NCI-H446 (cell line): ENCODE measurements at places on chromosomes 12 and 14.

DNA sequence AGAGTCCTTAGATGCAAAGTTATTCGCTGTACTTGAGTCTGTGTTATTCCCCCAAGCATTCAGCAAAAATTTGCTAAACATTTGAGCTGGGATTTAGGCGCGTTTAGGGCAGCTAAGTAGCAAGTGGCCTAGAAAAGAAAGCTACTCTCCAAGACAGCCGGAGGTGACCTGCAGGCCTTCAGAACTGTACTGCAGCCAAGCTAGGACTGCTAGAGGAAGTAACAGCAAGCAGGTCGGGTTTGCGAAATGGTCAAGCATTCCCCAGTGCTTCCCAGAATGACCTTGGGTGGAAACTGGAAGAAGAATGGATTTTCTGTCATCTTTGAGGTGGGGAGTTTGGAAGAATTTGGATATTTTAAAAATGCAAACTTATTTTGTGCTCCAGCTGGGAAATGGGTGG is 287.5 kb downstream of the FOXN3 start:
- no peak for DNase-seq

DNA sequence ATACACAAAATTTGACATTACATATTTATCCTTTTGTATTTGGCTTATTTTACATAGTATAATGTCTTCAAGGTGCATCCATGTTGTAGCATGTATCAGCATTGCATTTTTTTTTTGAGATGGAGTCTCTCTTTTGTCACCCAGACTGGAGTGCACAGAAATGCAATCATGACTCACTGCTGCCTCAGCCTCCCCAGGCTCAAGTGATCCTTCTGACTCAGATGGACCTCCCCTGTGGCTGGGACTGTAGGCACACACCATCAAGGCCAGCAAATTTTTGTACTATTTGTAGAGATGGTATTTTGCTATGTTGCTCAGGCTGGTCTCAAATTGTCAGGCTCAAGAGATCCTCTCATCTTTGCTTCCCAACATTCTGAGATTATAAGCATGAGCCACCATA is 214.4 kb upstream of the ALG10B start:
- DNase-seq, result no peak

- no peak for DNase-seq
These were observed 48.7 kb downstream of the CCDC60 start for GRCh38 chr12:119383206-119383605.

DNA sequence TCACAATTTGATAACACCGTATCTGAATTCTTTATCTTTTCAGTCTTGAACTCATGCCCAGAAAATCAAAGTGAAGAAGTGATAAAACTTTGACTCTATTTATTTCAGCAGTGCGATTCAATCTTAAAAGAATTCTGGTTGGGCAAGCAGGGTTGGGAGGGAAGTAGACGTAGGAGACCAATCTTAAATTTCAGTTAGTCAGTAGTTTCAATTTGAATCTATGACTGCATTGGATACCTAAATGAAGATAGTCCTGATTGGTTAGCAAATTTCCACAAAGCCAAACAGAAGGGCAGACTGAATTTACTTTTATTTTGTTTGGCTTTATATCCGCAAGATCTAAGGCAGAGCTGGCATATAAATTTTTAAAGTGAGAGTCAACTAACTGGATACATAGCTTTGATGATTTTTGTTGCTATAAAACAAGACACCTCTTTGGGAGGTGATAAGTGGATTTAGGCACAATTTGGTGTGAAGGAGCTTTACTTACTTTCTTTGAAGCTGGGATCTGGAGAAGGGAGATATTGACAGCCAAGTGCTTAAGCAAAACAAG is 2.6 kb downstream of the ACSS3 start:
- no peak for DNase-seq

DNA sequence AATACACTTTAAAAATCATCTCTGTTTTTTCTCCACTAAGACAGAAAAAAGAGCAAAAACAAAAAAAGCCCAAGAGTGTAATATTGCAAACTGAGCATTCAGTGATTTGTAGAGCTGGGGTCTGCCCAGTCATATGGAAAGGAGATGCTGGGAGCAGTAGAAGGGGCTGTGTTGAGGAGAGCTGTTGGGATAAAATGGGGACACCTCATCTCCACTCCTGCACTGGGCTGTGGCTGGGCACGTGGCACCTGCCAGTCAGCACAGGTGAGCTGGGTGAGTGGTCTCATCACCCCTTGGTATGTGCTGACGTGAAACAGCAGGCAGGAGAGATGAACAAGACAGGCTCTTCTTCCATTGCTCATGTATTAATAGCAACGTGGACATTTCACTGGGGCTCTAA is 217.4 kb downstream of the C12orf42 start:
- DNase-seq, result no peak

- DNase-seq, result no peak
These were observed 54.9 kb upstream of the NUDT4 start for GRCh38 chr12:93322784-93323183.
